ENCODE measurements at places on chromosomes 12 and 14. TPM values are rescaled to one million over a fixed set of nuclear protein-coding genes. Genes with fewer than 3 reads are reported as not detected.

- no peaks in the 10 kb centered on the region for H3K27me3 ChIP-seq
- no peak overlapping the region for H3K4me3 ChIP-seq
- no peak for DNase-seq
- no peak overlapping the region for H3K27ac ChIP-seq
- no peaks in the 10 kb centered on the region for H3K36me3 ChIP-seq
- no peaks in the 10 kb centered on the region for H3K4me1 ChIP-seq
Measured at GRCh38 chr12:30399859-30400258, 295.8 kb downstream of the IPO8 start.

- H3K36me3 ChIP-seq = no peaks in the 10 kb centered on the region
- H3K4me3 ChIP-seq = no peak overlapping the region
- peaks cover 10% of the 10 kb centered on the region for H3K4me1 ChIP-seq
- no peaks in the 10 kb centered on the region for H3K27me3 ChIP-seq
Measured at GRCh38 chr12:27002141-27002540, 12.0 kb downstream of the TM7SF3 start.

GRCh38 chr14:90730206-90730766 is 85.9 kb downstream of the TTC7B start:
- no peak for DNase-seq
- no peaks in the 10 kb centered on the region for H3K27me3 ChIP-seq
- H3K36me3 ChIP-seq = no peaks in the 10 kb centered on the region
- no peak overlapping the region for H3K4me3 ChIP-seq
- no peak overlapping the region for H3K27ac ChIP-seq

DNA sequence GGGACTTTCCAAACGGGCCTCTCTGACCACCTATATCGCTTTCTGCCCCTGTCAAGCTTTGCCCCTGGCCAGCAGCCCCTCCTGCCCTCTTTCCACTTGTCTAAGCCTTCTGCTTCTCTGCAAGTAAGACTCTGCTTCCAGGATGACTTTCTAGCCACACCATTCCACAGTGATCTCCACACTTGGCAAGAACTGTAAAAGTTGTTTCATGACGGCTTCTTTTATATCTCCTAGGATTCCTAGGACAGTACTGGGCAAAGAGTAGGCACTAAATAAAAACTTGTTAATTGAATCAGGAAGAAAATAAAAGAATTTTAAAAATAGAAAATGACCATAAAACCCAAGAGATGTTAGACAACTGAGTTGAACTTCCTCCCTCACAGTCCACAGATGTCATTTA is 1.8 kb upstream of the PTPN21 start:
- no peak overlapping the region for H3K4me3 ChIP-seq
- H3K36me3 ChIP-seq = no peaks in the 10 kb centered on the region
- no peak for DNase-seq
- no peaks in the 10 kb centered on the region for H3K27me3 ChIP-seq
- peaks cover 13% of the 10 kb centered on the region for H3K4me1 ChIP-seq

The CABP1 gene
- not detected for total RNA-seq

The TNS2 gene
- total RNA-seq = 48.1 TPM

The HSP90AA1 gene
- 383 TPM for total RNA-seq

The RNASE3 gene
- total RNA-seq = not detected

Measured in Panc1 (cell line).